ENCODE measurements at places on chromosomes 2 and 18.

DNA sequence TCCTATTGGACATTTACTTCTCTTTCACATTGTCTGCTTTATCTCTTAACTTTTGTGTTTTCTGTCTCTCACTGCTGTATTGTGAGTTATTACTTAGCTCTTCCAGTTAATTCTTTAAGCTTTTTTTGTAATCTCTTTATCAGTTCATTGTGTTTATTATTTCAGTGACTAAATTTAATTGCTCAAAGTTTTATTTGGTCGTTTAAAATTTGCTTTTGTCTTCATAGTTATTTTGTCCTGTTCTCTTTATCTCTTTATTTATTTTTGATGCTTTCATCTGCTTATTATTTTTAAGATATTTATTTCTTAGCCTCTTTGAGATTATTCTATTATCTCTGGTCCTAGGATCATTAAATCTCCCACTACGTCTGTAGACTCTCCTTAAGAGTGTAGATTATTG lies 268.6 kb downstream of the ALPK2 start:
- no peaks in the 10 kb centered on the region for H3K4me1 ChIP-seq
- no peak overlapping the region for H3K27ac ChIP-seq
- H3K36me3 ChIP-seq, result no peaks in the 10 kb centered on the region
- H3K4me3 ChIP-seq, result no peak overlapping the region
- no peak for DNase-seq

GRCh38 chr18:71329114-71329513 lies 1040.3 kb downstream of the SOCS6 start:
- no peak overlapping the region for H3K27ac ChIP-seq
- no peaks in the 10 kb centered on the region for H3K27me3 ChIP-seq
- H3K4me3 ChIP-seq, result no peak overlapping the region
- no peaks in the 10 kb centered on the region for H3K4me1 ChIP-seq

DNA sequence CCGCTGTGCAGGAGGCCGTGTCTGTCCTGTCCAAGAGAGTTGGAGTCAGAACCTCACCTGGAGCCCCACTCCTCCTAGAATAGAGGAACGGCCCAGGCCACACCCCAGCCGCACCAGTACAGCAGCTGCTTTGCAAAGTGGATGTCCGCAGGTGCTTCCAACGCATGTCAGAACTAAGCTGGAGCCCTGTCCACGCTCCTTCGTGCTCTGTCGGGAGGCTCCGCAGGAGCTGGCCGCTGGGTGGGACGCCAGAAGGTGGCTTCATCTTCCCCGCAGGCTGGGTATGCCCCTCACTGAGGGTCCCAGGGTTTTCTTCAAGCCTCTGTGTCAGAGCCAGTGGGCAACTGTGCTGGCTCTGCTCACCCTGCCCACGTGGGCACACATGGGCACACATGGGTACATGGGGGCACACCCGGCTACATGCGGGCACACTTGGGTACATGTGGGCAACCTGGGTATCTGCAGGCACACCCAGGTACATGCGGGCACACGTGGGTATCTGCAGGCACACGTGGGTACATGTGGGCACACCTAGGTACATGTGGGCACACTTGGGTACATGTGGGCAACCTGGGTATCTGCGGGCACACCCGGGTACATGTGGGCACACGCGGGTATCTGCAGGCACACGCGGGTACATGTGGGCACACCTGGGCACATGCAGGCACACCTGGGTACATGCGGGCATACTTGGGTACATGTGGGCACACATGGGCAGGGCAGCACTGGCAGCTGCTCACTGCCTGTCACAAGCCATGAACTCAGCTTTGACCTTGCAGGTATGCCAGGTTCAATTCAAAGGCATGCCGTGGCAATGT lies 67.1 kb upstream of the CTDP1 start:
- H3K27me3 ChIP-seq, result no peaks in the 10 kb centered on the region
- no peak overlapping the region for H3K27ac ChIP-seq
- no peak overlapping the region for H3K4me3 ChIP-seq
- H3K36me3 ChIP-seq, result no peaks in the 10 kb centered on the region
- DNase-seq, result no peak

GRCh38 chr2:28643911-28644334 lies 107.7 kb upstream of the PPP1CB start:
- no peaks in the 10 kb centered on the region for H3K27me3 ChIP-seq
- H3K4me1 ChIP-seq, result no peaks in the 10 kb centered on the region
- H3K27ac ChIP-seq, result no peak overlapping the region
- no peaks in the 10 kb centered on the region for H3K36me3 ChIP-seq
- no peak overlapping the region for H3K4me3 ChIP-seq
- no peak for DNase-seq

DNA sequence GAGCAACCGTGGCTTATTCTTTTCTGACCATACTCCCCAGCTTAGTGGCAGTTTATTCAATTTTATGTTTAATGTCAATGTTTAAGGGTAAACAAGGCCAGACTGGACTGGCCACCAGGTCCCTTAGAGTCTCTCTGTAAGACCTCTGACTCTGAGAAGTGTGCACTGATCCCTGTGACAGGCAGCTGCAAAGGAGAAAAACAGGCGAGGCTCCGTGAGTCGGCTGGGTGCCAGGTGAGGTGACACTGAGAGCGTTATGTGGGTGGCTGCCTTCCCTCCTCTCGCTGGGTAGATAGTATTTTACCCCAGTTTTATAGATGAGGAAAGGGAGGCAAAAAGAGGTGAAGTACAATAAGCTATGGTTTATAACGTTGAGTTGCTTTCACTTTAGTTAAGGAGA lies 139.4 kb upstream of the HDAC4 start:
- no peak overlapping the region for H3K4me3 ChIP-seq
- DNase-seq, result no peak
- no peaks in the 10 kb centered on the region for H3K4me1 ChIP-seq
- no peaks in the 10 kb centered on the region for H3K27me3 ChIP-seq
- H3K36me3 ChIP-seq, result no peaks in the 10 kb centered on the region
- no peak overlapping the region for H3K27ac ChIP-seq

DNA sequence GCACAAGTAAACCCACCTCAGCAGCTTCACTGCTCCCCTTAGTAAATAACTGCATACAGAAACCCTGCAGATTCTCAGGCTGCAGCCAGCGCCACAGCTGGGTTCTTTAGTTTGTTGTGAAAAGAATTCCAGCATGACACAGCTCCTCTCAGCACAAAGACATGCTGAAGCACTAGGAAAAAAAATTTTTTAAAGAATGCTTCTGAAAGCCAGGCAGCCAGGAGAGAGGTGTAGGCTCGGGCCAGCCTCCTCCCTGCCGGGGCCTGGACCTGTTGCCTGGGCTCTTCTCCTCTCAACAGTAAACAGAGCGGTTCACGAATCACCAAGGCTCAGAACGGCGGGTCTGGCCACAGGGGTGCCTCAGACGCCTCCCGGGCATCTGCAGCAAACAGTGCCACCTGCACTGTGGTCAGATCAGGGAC lies 95.7 kb upstream of the POU3F3 start:
- no peaks in the 10 kb centered on the region for H3K27me3 ChIP-seq
- no peak overlapping the region for H3K27ac ChIP-seq
- no peak overlapping the region for H3K4me3 ChIP-seq
- no peak for DNase-seq
- H3K36me3 ChIP-seq, result no peaks in the 10 kb centered on the region
- H3K4me1 ChIP-seq, result no peaks in the 10 kb centered on the region

- H3K4me1 ChIP-seq, result peaks cover 4% of the 10 kb centered on the region
- H3K36me3 ChIP-seq, result peaks cover 25% of the 10 kb centered on the region
- DNase-seq, result no peak
- no peaks in the 10 kb centered on the region for H3K27me3 ChIP-seq
- H3K4me3 ChIP-seq, result no peak overlapping the region
Measured at GRCh38 chr2:143529118-143529720, 400.0 kb downstream of the ARHGAP15 start.

GRCh38 chr18:39622431-39622830 lies 2056.8 kb upstream of the CELF4 start:
- no peak overlapping the region for H3K4me3 ChIP-seq
- no peaks in the 10 kb centered on the region for H3K4me1 ChIP-seq
- no peak overlapping the region for H3K27ac ChIP-seq
- DNase-seq, result no peak

- H3K4me3 ChIP-seq, result peak overlapping the region; percentile 59
- H3K4me1 ChIP-seq, result peaks cover 13% of the 10 kb centered on the region
- no peaks in the 10 kb centered on the region for H3K36me3 ChIP-seq
Measured at GRCh38 chr2:202034249-202035088, 814 bp downstream of the FZD7 start.

DNA sequence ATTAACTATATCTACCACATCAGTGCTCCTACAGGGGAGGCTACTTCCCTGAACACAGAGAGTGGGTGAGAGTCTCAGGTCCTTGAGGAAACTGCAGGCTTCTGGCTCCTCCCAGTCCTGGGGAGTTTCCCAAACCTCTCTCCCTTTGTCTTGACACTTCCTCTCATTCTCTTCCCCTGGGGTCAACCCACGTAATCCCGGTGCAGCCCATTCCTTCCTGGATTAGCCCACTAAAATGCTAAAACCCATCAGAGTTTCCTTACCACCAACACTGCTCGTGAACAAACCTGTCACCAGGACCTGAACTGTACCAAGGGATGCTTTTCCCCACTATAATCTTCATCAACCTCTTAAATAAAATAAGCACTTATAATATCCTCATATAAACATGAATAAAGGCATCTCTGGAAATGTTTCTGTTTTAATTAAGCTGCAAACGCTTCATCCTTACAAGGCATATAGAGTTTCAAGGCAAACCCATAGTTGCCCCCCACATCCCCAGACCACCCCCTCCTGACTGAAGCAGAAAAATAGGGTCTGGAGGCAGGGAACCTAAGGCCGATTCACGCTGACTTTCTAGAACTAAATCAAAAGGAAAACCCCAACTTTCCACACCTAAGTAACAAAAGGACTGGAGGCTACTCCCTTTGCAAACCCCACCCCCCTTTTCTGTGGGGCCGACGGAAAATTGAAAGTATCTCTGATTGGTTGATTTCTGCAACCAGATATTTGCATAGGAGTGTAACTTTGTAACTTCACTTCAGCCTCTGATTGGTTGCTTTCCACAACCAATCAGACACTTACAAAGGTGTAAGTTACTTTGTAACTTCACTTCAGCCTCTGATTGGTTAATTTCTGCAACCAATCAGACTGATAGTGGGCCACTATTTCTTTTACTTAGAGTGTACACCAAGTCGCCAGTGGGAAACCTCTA lies 19.0 kb downstream of the TMSB10 start:
- H3K4me3 ChIP-seq, result peak overlapping the region; percentile 11
- no peak for DNase-seq
- H3K36me3 ChIP-seq, result no peaks in the 10 kb centered on the region
- H3K27ac ChIP-seq, result peak overlapping the region; percentile 65
- H3K4me1 ChIP-seq, result peaks cover 23% of the 10 kb centered on the region

DNA sequence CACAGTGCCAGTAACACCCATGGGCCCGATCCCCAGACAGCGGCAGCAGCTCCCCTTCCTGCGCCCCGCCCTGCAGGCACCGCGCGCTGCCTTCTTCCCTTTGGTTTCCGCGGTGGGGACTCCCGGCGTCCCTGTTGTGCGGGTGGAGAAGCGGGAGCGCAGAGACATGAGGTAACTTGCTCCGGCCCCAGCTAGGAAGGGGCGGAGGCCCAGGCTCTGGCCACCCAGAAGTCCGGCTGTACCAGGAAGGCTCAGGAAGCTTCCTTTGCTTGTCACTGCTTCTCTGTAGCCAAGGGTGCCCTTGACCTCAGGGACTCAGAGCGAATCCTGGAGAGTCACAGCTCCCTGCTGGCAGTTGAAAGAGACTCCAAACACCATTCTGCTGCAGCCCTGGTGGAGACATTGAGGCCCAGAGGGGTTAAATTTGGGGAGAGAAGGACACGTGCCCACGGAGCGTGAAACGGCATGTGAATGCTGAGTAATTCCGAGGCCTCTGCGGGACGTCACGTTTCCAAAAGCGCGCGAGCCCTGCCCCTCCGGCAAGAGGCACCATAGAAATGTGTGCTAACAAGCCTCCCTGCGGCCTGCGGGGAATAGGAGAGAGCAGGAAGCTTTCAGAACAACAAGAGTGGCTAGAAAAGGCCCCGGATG lies 6.7 kb upstream of the ADCY3 start:
- no peaks in the 10 kb centered on the region for H3K27me3 ChIP-seq
- peak overlapping the region; percentile 41 for H3K4me3 ChIP-seq
- peaks cover 16% of the 10 kb centered on the region for H3K4me1 ChIP-seq

GRCh38 chr2:36387258-36387916 lies 31.8 kb downstream of the CRIM1 start:
- no peaks in the 10 kb centered on the region for H3K27me3 ChIP-seq
- H3K36me3 ChIP-seq, result no peaks in the 10 kb centered on the region
- no peak for DNase-seq
- no peaks in the 10 kb centered on the region for H3K4me1 ChIP-seq
- H3K4me3 ChIP-seq, result no peak overlapping the region

DNA sequence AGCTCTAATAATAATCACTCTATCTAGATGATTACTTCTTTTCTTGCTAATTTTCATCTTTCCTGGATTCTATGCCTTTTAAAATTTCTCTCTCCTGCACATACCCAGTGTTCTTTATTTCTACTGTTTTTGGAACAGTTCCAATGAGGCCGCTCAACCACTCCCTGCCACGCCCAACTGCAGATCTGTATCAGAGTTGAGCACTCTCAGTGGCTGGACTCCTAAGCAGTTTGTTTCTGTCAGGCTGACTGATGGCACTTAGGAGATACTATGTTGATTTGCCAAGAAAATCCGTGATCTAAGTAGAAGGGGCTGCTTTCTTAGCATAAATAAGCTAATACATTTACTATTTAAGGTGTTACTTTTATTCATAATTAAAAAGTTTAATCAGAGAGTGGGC lies 192.8 kb downstream of the ARHGAP15 start:
- H3K36me3 ChIP-seq, result peaks cover 7% of the 10 kb centered on the region
- H3K27ac ChIP-seq, result no peak overlapping the region
- no peak for DNase-seq
- H3K27me3 ChIP-seq, result no peaks in the 10 kb centered on the region
- H3K4me3 ChIP-seq, result no peak overlapping the region
- peaks cover 16% of the 10 kb centered on the region for H3K4me1 ChIP-seq

DNA sequence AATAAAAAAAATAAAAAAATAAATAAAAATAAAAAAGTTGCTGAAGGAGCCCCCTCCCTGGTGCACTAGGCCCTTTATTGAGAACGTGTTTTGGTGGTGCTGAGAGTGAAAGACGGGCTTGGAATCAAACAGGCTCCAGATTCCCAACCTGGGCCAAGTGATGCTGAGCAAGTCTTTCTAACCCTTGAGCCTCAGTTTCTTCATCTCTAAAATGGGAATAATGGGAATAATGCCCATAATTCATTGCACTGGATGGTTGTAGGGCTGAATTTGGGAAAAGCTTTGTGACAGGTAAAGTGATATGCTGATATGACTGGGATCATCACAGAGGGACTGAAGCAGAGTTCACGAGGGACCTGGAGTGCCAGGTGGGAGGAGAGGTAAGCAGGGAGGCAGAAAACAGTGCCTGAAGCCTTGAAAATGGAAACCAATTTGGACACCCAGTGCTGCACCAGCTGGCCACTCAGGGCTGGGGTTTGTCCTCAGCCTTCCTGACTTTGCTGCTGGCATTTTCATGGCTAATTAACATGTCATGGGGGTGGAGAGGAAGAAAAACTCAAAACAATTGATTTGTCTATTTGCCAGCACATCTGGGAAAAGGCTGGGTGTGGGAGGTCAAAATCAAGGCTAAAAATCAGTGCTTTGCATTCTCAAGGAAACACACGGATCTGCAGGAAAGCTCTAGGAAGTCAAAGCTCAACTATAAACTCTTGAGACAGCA lies 241.3 kb downstream of the LOXHD1 start:
- H3K27me3 ChIP-seq, result no peaks in the 10 kb centered on the region
- H3K4me3 ChIP-seq, result no peak overlapping the region
- H3K4me1 ChIP-seq, result no peaks in the 10 kb centered on the region
- H3K36me3 ChIP-seq, result no peaks in the 10 kb centered on the region
- no peak for DNase-seq

GRCh38 chr18:58196164-58196563 lies 152.1 kb downstream of the NEDD4L start:
- H3K4me3 ChIP-seq, result no peak overlapping the region
- no peak for DNase-seq
- H3K27ac ChIP-seq, result no peak overlapping the region
- H3K36me3 ChIP-seq, result no peaks in the 10 kb centered on the region
